HL-60 (cell line): ENCODE measurements at places on chromosomes 3 and 15.

- DNase-seq = peak; percentile 36
These were observed 587 bp downstream of the PIGX start for GRCh38 chr3:196712514-196713413.

DNA sequence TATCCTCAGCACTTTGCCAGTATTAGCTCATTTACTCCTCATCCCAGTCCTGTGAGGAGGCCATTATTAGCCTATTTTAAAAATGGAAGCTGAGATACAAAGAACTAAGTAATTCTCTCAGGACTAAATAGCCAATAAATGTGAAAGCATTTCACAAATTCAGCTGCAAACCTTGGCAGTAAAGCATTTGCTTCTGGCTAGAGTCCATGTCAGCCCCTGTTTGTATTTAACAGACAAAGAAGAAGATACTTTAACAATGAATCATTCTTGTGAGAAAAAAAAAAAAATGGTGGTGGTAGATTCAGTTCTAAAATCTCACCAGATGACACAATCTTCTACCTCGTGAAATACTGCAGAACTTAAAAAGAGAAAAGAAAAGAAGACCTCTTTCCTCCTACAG, 85.0 kb upstream of the CNTN6 start:
- no peak for DNase-seq

DNA sequence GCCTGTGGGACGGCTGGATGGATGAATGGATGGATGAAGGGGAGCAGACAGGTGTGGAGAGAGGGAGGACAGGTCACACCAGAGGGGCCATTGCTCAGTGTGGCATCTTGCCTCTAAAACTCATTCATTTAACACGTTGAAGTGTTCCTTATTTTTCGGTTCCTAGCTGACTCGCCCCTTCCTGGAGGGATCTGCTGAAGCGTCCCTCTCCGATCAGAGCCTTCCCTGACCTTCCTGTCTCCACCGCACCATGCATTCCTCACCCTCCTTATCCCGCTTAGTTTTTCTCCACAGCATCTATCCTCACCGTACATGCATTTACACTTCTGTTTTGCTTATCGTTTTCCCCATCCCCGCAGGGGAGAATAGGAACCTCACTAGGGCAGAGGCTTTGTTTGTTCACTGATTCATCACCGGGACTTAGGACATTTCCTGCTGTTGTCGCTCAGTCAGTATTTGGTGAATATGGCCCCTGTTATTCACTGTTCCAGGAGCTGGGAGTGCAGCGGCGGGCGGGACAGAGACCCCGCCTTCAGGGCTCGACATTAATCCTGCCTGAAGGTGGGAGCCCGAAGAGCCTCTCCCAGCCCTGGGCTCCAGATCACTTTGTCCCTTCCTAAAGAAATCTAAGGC, 32.0 kb downstream of the FOXL2 start:
- peak; percentile 67 for DNase-seq

DNA sequence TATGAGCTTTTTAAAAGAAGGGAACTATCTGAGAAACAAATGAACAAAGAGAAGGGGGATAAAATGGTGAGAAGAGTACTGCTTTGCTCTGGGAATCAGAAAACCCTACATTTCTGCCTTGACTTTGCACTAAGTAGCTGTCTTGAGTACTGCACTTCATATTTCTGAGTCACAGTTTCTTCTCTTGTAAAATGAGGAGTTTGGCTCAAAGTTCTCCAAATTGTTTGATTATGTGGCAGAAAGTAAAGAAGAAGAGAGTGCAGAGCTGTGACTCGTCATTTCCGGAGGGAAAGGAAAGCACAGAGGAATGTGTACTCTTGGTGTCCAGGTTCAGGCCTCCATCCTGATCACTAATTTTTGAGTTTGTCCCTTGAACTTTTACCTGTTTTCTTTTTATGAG, 54.7 kb downstream of the TP63 start:
- DNase-seq = no peak

DNA sequence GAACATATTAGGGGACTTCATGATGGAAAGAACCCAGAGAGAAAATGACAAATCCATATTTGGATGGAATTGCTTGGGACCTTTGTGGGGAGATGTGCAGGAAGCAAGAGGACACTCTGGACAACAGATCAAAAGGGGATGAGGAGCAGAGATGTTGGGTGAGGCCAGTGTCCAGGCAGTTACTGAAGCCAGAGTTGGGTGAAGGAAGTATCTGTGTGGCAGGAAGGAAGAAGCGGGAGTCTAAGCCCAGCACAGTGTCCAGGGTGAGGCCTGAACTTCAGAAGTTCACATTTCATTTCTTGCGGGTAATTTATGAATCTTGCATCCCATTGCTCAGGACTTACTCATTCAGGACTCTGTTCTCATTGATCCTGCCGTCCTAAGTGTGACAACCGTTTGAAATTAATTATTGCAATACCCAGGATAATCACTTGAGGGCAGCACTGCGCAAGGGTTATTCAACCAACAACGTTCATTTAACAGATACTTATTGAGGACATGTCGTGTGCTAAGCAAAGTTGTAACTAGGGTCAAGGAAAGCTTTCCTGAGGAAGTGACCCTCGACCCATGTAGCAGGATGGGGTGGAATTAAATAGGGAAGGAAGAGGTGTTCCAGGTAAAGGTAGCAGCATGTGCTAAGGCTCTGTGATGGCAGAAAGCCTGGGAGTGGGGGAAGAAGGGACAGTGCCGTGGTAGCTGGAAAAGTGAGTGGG, 61.3 kb upstream of the CMTM8 start:
- DNase-seq = peak; percentile 67
